NCI-H1092 treated with DMSO at 0.1 percent for 48 hours (cell line): ENCODE measurements at places on chromosomes 7 and 10.
A peak's percentile ranks its signal among the peaks of the same experiment; 100 is the strongest.

DNA sequence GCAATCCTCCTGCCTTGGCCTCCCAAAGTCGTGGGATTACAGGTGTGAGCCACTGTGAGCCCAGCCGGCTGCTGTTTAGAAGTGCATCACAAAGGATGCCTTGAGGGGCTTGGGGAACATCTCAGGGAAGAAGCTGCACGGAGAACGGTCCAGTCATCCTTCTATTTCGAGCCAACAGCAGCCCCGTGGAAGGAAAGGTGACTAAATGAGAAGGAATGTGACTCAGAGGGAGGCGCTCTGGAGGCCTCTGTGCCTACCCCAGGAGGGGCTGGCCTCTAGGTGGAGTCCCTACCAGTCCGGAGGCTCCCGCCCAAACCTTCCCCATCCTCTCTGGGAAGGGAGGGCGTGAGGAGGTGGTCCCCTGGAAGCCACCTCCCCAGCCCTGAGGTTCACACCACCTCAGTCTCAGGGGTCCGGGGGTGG lies 76.2 kb downstream of the CTBP2 start:
- no peak for DNase-seq

- no peak for DNase-seq
These were observed 97.7 kb upstream of the EFCAB10 start for GRCh38 chr7:105678811-105679495.

DNA sequence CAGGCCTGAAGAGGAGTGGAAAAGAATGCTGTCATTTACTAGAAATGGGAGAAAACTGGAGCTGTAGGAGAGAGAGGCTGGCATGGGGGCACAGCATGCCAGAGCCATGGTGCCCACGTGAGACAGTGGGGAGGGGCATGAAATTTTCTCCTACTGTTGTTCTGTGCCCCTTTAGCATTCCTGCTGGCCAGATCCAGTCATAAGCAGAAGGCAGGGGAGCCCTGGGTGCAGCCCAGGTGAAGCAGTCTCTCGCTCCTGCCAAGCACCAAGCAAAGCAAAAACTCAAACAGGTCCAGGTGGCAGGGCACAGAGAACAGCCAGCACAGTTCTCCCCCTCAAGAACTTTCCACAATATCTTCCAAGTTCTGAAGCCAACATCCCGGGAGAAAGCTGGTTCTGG lies 383.2 kb downstream of the TCERG1L start:
- no peak for DNase-seq

DNA sequence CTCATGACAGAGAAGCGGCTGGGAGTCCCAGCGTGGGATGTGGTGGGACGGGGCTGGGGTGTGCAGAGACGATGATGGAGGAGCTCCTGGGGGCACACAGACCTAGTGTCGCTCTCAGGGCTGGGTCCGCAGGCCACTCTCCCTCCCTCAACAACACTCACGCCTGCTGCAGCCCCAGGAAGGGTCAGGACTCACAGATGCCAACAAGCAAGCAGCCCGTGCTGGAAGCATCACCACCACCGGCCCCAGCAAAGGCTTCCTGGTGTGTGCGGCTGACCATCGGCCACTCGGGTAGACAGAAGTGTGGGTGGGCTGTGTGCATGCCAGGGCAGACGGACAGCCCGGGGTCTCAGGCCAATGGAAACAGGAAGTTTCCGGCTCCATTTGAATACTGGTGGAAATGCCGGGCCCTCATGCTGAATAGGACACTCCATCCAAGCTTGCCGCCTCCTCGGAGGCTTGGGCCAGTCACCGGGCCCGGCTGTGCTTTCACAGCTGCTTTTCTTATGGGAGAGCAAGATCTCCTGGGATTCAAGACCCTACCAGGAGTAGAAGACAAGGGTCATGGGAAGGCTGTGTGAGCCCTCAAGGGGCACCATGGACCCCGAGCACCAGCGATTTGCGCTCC lies 178.1 kb downstream of the ELFN1 start:
- DNase-seq: no peak

DNA sequence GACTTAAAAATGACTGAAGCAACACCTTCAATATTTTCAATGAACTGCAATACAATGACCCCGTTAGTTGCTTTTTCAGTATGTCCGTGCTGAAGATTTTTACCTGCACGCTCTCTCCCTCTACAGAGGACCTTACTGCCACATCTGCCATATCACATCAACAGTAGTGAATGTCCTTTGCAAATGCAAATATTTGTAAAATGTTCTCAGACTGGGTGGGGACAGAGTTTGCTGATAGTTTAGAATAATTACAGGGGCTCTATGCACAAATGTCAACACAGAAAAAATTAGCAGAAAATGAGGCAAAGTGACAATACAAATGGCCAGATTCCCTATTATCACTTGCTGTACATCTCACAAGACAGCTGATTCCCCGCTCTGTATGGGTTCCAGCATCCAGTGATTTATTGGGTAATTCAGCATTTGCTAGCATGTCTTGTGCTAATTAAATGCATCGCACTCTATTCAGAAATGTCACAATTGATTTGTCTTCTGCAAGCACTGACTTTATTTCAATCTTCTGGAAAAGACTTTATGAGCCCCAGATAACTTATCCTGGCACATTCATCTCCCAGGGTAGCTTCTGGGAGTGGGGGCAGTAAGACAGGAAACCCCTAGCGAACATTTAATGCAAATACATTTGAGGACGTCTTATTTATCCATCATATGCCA lies 69.1 kb upstream of the PTER start:
- DNase-seq: no peak

DNA sequence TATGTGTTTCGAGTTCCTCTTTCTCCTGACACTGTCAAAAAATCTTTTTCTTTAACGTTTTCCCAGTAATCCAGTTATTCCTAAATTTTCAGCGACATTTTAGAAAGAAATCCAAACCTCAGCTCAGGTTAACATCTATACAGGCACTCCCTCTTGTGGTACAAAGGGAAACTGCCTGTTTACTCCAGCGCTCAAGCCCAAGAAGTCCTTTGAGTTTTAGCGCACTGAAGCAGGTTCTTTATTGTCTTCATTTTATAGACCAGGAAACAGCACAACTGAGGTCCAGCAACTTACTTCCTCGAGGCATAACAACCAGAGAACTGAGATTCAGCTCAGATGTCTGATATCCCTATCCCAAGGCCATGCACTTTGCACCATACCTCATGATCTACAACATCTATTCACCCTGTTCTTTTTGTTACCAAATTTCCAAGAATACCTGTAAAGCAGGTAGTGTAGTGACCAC lies 287.2 kb upstream of the MKLN1 start:
- peak; percentile 69 for DNase-seq

- peak; percentile 95 for DNase-seq
These were observed 199.5 kb upstream of the NFE2L3 start for GRCh38 chr7:25952261-25953057.

DNA sequence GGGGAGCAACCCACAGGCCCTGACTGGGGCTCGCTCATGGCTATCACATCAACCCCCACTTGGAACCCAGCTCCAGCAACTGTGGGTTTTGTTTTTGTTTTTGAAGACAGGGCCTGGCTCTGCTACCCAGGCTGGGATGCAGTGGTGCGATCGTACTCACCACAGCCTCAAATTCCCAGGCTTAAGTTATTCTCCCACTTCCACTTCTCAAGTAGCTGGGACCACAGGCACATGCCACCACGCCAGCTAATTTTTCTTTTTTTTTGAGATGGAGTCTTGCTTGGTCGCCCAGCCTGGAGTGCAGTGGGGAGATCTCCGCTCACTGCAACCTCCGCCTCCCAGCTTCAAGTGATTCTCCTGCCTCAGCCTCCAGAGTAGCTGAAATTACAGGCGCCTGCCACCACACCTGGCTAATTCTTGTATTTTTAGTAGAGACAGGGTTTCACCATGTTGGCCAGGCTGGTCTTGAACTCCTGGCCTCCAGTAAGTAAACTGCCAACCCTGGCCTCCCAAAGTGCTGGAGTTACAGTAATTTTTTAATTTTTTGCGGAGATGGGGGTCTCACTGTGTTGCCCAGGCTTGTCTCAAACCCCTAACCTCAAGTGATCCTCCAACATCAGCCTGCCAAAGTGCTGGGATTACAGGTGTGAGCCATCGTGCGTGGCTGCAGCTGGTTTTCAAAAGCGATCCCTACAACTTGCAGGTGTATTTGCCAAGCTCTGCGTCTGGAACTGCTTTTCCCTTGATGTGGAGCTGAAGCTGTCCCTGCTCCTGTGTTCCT lies 228.7 kb downstream of the SKIDA1 start:
- no peak for DNase-seq

- DNase-seq: no peak
These were observed 5.1 kb upstream of the TBX20 start for GRCh38 chr7:35258868-35259522.

DNA sequence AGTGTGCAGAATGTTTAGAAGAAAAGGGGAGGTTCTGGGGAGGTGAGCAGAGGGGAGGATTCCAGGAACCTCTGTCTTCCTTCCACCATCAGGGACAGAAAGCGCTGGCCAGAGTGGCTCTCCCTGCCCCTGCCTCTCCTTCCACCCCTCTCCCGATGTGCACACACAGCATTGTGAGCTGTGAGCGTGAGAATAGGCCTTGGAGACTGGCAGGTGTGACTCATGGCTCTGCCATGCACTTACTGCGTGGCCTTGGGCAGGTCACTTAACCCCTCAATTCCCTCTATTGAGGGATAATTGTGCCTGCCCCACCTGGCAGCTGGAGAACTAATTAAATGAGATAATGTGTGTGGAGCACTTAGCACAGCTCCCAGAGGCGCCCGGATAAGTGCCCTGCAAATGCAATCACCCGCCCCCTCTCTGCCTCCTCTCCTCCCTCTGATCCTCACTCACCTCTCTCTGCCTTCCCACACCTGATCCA lies 115.4 kb downstream of the ZMIZ1 start:
- peak; percentile 53 for DNase-seq
